ENCODE measurements at places on chromosomes 4 and X. TPM values are rescaled to one million over a fixed set of nuclear protein-coding genes. Genes with fewer than 3 reads are reported as not detected.

- no peak for DNase-seq
Measured at GRCh38 chr4:116881077-116881476, 204.3 kb downstream of the TRAM1L1 start.

GRCh38 chrX:106802388-106803275 lies at the start of gene TBC1D8B:
TBC1D8B (plus strand) TSS chrX:106802673; CDS start chrX:106802854, 181 bp downstream.
- DNase-seq = peak; percentile 35

DNA sequence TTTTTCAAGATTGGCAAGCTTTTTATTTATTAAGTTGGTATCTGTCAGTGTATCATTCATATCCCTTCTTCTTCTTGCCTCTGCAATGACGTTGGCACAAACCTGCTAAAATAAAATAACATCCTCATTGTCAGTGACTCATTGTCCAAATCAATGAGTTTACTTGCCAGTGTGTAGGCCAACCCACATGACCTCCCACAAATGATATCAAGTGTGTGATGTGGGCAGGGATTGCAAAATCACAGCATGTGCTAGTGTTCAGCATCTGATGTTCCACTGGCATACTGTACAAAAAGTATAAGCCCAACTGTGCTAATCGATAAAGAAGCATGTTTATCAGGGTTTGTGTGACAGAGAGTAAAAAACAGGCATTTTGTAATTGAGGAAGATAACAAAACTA lies 25.5 kb downstream of the GPAT3 start:
- no peak for DNase-seq

DNA sequence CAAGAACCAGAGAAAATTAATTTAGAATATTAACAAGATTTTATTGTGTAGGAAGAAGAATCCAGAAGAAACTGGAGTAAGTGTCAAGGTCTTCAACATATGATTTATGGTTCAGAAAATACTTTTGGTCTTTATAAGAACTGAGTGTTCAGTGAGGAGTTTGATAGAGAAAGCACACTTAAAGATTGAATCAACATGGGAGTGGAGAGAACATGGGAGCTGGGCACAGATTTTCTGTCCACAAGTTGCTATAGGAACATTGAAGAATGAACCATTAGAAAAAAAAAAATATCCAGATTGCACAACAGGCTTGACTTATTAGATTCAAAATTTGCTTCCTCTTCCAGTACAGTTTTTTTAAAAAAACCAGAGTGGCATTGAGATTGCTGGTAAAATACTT lies 601.2 kb upstream of the GNPDA2 start:
- no peak for DNase-seq

DNA sequence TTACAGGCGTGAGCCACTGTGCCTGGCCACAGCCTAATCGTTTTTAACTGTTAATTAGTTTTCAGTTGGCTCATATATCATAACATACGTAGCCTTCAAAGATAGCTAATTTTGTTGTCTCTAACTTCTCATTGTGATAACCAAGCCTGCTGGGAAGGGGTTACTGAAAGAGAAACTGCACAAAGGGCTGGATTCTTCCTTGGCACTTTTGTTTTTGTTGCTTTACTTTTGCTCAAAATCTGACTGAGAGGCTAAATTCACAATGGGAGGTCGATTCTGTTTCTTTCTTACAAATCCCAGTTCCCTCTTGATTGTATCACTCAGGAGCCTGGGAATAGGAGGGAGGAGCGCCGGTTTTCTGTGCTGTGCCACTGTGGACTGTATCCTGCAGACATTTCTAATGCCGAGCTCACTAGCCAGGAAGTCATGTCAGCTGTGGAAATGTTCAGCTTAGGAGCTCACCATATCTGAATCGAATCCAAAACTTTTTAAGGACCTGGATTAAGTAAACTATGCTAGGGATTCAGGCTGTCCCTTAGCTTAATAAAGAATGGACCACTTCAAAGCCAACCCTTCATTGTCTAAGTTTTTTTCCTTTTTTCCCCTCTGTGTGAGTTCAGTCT lies 120.5 kb upstream of the FAT1 start:
- no peak for DNase-seq

Gene ABCB7
- total RNA-seq = 30.5 TPM

GRCh38 chrX:149938881-149939654 lies 777 bp upstream of the EOLA2 start:
- DNase-seq = peak; percentile 91

DNA sequence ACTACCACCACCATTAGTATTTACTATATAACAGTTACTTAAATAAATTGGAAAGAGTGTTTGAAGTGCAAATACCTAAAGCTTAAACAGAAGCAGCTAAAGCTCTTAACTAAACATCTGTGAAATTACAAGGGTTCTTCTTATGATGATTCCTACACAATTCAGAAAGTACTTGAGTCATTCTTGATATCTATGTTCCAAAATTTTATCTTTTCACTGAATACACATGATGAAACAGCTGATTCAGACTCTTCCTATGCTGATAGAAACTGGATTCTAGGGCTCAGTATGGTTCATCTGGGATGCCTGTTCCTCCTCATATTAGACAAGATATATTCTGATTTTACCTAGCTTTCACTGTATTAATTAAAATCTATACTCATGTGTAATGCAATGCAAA lies 13.6 kb downstream of the EREG start:
- no peak for DNase-seq

GRCh38 chrX:103413705-103414387 lies 37.5 kb downstream of the BEX3 start:
- no peak for DNase-seq

DNA sequence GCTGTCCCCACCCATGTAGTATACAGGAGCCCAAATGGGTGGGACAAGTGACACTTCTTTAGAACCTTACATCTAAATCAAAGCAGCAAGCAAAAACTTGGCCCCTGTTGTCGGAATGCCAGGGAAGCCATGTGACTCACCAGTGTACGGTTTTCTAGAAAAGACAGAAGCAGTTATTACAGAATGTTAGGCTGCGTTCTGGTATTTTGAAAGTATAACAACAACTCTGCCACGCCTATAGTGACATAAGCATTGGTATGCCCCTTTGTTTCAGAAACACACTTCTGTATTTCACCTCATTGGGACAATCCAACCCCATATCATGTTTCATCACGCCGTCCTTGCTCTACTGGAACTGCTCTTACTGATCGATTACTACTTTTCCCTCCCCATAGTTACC lies 14.8 kb downstream of the PDHA1 start:
- DNase-seq = no peak

DNA sequence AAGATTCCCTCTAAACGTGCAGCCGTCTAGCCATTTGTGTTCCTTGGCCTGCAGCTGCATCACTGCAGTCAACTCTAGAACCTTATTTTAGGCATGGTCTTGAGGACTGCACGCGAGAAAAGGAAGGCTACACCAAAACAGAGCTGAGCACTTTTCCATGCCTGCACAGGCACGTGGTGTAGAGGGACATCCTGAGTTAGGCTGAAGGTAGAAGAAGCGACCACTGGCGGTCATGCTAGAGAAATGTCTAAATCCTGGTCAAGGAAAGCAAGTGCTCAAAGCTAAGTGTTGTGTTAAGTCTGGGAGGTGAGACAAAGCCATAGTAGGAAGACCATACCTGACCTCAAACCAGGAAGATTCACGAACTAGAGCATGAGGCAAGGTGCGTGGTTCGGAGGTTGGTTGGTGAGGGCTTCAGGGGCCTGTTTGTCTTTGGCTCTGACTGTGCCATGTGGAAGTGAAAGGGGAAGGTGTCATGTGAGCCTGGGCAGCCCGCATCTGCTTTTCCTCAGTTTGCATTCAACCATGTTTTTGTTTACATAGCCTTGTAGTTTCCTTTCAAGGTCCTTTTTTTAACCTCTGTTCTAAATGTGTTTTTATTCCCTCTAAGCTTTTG lies 203.8 kb downstream of the AASDH start:
- DNase-seq = no peak

Gene RAB40A
- 0.47 TPM for total RNA-seq

DNA sequence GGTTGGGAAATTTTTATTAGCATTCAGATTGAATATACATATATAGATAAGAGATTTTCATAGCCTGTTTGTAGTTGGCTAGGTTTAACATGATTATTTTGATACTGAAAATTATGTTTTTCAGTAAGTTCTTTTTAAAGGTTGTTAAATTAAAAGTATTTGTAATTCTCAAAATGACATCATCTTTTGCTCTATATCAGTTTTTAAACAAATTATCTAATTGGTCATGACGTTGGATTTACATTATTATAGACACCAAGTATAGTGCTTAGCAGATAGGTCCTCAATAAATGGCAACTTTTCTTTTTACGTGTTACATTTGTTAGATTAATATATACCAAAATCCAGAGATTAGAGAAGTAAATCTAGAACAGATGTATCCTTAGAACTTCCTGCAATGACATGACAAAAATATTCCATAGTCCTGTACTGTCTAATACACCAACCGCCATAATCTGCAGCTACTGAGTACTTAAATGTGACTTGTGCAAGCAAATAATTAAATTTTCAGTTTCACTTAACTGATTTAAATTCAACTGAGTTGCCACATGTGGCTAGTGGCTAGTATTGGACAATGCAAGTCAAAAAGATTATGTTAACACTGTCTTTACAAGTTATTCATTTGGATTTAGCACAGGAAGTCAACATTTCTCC lies 1613.1 kb upstream of the TENM3 start:
- no peak for DNase-seq

DNA sequence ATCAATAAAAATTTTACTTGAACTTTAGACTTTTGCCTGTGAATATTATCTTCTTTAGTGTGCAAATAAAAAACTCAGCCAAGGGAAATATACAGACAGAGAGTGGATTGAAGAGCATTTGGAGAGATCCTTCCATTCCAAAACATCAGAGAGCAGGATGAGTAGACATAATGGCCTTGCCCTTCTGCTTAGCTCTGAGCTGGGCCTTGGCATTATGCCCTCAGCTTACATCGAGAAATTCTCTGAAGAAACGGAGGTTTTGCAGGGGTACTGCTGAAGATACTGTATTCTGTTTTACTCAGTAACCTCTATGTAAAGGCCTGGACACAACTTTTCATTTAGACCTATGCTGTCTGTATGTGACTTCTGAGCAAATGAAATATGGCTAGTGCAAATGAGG lies 317.4 kb downstream of the STIM2 start:
- DNase-seq = no peak

GRCh38 chr4:187183346-187183745 lies 459.7 kb upstream of the FAT1 start:
- DNase-seq = no peak

Gene ANK2
- total RNA-seq = 1,513 TPM

Gene HSFX3
- not detected for total RNA-seq

- no peak for DNase-seq
Measured at GRCh38 chr4:2767705-2768074, 11.6 kb upstream of the TNIP2 start.

Gene MSL3
- total RNA-seq = 25.5 TPM

- no peak for DNase-seq
Measured at GRCh38 chr4:150337734-150338133, 244.2 kb upstream of the MAB21L2 start.

DNA sequence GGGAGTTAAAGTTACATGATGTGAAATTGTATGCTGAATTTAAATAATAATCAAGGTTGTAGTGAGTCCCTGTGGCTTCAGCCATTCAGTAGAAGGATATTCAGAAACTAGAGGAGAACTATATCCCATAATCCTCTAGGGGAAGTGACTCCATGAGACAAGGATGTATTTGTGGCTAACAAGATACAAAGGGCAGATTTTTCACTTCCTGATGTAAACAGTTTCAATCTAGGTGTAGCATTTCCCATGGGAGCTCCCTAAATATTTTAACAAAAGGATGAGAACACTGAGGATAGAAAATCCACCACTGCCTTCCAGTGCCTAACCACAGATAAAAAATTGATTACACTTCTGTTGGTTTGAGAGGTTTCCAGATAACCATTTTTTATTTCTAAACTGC lies 435.4 kb upstream of the TENM3 start:
- no peak for DNase-seq

DNA sequence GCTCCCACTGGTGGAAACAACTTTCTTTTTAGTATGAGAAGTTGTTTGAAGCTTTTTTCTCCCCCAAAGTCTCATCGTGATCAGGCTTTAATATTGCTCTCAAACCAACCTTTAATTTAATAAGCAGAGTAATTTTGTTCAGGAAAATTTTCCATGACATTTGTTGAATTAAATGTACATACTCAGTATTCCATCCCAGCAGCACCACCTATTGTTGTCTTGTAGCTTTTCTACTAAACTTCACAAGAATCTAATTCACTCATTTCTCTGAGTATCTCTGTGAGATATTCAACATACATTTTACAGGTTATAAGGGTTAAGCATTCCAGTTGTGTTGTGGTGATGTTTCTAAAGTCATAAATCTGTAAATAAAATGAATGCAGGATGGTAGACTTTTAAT lies 218.3 kb upstream of the HAND2 start:
- no peak for DNase-seq

Gene VSIG4
- not detected for total RNA-seq

DNA sequence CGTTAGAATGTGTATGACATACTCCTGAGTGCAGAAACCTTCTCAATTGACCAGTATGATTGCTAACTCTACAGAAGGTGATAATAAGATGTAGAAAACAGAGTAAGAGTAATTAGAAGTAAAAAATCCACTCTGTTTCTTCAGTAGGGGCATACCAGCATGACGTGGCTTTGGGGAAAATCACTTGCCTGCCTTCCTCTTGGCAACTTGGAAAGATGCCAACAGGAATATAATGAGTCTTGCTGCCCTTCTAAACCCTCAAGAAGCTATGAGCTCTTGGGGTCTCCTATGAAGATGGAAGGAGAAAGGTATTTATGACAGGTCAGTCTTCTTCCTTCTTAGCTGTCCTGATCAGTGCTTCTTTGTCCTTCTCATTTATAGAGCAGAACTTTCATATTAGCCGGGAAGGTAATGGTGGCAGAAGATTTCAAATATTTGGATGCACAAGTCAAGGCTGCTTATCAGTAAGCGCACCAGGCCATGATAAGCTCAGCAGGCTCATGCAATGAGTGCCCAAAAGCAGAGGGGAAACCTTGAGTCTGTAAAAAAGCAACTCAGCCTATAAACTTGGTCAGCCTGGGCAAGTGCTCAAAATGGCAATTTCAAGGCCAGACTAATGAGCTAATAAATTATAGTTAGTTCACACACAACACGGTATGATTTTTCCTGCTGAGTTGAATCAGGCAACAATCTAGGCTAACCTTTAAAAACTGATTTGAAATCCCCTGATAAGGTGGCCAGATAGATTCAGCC lies 69.7 kb upstream of the PPARGC1A start:
- no peak for DNase-seq

GRCh38 chr4:123218981-123219380 lies 177.6 kb upstream of the SPRY1 start:
- DNase-seq = no peak

DNA sequence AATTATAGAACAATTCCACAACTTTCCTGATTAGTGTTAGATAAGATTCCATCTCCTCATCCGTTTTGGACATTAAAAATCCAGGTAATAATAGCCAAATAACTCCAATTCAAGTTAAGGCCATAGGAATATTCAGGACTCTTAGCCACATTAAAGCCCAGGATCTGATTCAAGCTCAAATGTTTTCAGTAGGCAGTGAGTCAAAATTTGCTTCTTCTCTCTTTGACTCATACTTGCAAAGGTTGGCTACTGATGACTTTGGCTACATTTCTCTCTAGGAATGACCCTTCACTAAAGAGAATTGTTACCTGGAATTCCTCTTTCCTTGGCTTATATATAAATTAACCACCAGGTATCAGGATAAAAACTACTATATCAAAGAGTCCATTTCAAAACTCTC lies 354.9 kb upstream of the HS3ST1 start:
- no peak for DNase-seq

- DNase-seq = peak; percentile 95
Measured at GRCh38 chr4:6783111-6783981, 819 bp downstream of the KIAA0232 start.

GRCh38 chr4:26152056-26152455 lies 168.8 kb upstream of the RBPJ start:
- DNase-seq = no peak

GRCh38 chrX:141405486-141405852 lies 163.2 kb upstream of the SPANXC start:
- no peak for DNase-seq

Gene ATP5ME
- 230 TPM for total RNA-seq

Data from glutamatergic neuron (in vitro differentiated cells).